Activated CD4-positive, alpha-beta T cell treated with anti-CD3 and anti-CD28 coated beads for 36 hours (primary cell): ENCODE measurements at places on chromosomes 16 and 17. TPM values are rescaled to one million over a fixed set of nuclear protein-coding genes. Genes with fewer than 3 reads are reported as not detected.

TEKT1 gene
- total RNA-seq = not detected

RAB37 gene
- total RNA-seq = 2.7 TPM

HBA1 gene
- total RNA-seq = not detected

DNA sequence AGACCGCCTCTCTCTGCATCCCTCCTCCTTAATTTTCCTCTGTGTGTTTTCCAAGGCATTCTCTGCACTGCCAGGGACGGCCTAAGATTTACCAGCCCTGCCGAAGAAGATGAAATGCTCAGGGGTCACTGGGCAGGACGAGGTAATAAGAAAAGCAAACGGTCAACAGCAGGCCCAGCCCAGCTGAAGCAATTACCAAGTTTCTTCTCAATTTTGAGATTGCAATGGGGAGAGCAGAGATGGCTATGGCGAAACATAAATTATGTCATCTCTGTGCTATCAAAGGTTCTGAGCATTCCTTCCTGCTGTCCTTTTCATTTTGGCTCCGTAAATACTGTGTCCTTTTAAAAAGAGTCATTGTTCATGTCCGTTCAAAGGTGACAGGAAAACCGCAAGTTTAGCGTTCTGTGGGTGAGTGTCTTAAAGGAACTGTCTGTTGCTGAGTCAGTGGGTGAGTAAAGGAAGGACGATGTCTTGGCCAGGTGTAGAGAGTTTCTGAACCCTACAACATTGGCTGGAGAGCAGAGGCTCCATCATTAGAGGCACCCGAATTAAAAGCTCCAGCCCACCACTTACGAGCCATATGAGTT is 753.9 kb upstream of the EEF2KMT start:
- no peak overlapping the region for H3K4me3 ChIP-seq
- DNase-seq = no peak
- no peaks in the 10 kb centered on the region for H3K27me3 ChIP-seq
- H3K4me1 ChIP-seq = no peaks in the 10 kb centered on the region

DNA sequence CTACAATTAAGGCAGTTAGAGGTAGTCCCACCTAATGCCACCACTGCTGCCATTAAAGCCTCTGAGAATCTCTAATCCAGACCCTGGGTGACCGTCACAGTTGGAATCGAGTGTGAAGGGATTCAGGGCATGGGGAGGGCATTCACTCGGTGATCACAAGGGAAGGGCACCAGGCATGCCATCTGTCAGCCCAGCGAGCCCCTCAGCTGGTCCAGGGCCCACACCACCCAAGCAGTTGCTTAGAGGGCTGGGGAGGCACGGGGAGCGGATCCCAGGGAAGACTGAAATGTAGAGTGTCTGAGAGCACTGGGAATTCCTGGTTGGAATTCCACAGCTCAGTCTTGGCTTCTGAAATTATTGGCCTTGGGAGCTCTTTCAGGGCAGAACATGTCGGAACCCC is 294.6 kb downstream of the CPPED1 start:
- H3K36me3 ChIP-seq = no peaks in the 10 kb centered on the region
- no peaks in the 10 kb centered on the region for H3K27me3 ChIP-seq
- no peak overlapping the region for H3K4me3 ChIP-seq
- DNase-seq = no peak
- H3K27ac ChIP-seq = no peak overlapping the region
- peaks cover 2% of the 10 kb centered on the region for H3K4me1 ChIP-seq

DNA sequence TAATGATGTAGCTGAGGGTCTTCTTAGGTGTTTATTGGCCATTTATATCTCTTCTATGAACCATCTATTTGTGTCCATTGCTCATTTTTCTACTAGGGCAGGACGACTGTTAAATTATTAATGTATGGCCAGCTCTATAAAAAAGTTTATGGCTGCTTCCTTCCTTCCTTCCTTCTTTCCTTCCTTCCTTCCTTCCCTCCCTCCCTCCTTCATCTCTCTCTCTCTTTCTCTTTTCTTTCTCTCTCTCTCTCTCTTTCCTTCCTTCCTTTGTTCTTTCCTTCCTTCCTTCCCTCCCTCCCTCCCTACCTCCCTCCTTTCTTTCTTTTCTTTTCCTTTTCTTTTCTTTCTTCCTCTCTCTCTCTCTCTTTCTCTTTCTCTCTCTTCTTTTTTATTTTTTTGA is 17.2 kb upstream of the NDEL1 start:
- H3K4me3 ChIP-seq = no peak overlapping the region
- peaks cover 4% of the 10 kb centered on the region for H3K4me1 ChIP-seq
- no peaks in the 10 kb centered on the region for H3K36me3 ChIP-seq
- peaks cover 18% of the 10 kb centered on the region for H3K27me3 ChIP-seq
- H3K27ac ChIP-seq = no peak overlapping the region

GRCh38 chr16:1526608-1527555 is 6.6 kb upstream of the TMEM204 start:
- H3K4me3 ChIP-seq = no peak overlapping the region
- H3K4me1 ChIP-seq = peaks cover 25% of the 10 kb centered on the region
- no peaks in the 10 kb centered on the region for H3K36me3 ChIP-seq
- peak overlapping the region; percentile 47 for H3K27ac ChIP-seq
- no peaks in the 10 kb centered on the region for H3K27me3 ChIP-seq

DNA sequence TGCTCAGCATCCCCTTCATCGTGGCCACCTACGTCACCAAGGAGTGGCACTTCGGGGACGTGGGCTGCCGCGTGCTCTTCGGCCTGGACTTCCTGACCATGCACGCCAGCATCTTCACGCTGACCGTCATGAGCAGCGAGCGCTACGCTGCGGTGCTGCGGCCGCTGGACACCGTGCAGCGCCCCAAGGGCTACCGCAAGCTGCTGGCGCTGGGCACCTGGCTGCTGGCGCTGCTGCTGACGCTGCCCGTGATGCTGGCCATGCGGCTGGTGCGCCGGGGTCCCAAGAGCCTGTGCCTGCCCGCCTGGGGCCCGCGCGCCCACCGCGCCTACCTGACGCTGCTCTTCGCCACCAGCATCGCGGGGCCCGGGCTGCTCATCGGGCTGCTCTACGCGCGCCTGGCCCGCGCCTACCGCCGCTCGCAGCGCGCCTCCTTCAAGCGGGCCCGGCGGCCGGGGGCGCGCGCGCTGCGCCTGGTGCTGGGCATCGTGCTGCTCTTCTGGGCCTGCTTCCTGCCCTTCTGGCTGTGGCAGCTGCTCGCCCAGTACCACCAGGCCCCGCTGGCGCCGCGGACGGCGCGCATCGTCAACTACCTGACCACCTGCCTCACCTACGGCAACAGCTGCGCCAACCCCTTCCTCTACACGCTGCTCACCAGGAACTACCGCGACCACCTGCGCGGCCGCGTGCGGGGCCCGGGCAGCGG is 3.2 kb downstream of the UTS2R start:
- no peak for DNase-seq
- H3K27me3 ChIP-seq = peaks cover 37% of the 10 kb centered on the region
- H3K4me3 ChIP-seq = no peak overlapping the region
- H3K27ac ChIP-seq = no peak overlapping the region

DNA sequence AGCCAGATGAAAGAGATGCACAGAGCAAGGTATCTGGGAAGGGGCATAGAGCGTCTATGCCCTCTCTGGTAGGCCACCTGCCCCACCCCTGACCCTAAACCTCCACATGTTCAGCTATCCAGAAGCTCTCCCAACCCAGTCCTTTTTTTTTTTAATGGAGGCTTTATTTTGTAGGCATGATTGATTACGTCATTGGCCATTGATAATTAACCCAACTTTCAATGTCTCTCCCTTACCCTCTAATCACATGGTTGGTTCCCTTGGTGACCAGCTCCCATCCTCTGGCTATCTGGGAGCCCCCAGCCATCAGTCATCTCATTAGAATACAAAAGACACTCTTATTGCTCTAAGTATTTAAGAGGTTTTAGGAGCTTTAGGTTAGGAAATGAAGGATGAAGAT is 14.3 kb upstream of the CES5A start:
- no peak overlapping the region for H3K27ac ChIP-seq
- H3K36me3 ChIP-seq = no peaks in the 10 kb centered on the region
- no peak overlapping the region for H3K4me3 ChIP-seq
- H3K4me1 ChIP-seq = no peaks in the 10 kb centered on the region
